ENCODE measurements at places on chromosomes 11 and 22. TPM values are rescaled to one million over a fixed set of nuclear protein-coding genes. Genes with fewer than 3 reads are reported as not detected.

The KLHDC7B gene
- total RNA-seq, result 0.26 TPM

The TRPM5 gene
- not detected for total RNA-seq

DNA sequence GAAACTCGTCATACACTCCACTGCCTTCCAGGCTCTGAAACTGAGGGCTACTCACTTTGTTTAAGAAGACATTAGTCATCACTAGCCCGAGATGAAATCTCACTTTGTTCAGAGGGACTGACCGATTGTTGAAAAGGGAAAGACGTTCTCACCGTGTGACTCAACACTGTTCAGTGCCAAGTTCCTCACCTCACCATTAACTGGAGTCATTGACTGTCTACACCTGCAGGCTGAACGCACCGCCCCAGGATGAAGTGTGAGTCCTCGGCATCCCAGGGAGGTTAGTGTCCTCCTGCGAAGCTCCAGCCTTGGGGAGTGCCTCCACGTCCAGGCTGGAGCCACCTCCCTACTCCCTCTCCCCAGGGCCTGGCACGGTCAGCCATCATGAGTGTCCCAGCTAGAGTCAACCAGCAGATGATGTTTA lies 30.4 kb downstream of the FADD start:
- DNase-seq, result peak; percentile 100

GRCh38 chr11:65439331-65440181 lies 17.0 kb downstream of the NEAT1 start:
- DNase-seq, result peak; percentile 33

DNA sequence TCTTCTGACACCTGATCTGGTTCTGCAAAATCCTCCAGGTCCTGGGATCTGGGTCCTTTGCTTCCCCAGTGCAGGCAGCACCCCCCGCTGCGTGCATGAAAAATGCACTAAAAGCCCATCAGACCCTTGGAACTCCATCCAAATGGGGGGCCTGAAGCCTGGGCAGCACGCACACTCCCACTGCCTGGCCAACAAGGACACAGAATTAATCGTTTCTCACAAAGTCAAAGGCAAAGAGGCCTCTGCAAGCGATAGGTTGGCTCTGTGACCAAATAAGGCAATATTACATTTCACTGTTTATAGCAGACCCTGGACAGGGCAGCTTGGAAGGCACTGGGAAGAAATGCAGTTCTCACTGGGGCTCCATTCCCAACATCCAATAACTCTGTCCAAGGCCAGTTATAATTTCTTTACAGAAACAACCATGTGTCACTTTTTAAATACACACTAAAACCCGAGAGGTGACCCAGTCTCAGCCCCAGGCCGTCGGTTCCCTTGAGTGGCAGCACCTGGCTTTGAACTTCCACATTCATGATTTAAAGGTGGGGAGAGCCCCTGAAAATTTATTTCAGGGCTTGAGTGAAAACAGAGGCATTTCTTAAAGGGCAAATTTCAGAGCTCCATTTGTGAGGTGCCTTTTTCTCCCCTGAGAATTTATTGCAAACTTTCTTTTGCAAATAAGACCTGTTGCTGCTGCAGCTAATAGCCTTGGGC lies 114.4 kb upstream of the ANO1 start:
- DNase-seq, result no peak

The PCF11 gene
- total RNA-seq, result 41.0 TPM

- no peak for DNase-seq
Measured at GRCh38 chr11:9250139-9250582, 15.0 kb downstream of the DENND5A start.

DNA sequence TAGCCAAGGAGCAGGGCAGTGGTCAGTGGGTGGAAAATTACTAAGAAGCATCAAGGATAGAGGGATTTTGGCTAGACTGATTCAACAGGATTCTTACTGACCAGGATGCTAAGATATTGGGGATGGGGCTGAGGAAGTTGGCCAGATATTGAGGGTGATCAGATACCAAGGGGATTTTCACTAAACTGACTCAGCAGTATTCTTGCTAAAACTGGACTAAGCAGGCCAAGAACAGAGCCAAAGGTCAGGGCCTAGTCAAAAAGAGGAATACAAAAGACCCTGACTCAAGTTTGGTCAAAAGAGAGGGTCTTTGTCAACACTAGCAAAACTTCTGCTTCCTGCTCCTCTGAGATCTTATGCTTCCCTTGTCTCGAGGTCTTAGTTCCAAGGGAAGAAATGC lies 38.6 kb upstream of the DEUP1 start:
- DNase-seq, result no peak

The UPK3A gene
- total RNA-seq, result not detected

DNA sequence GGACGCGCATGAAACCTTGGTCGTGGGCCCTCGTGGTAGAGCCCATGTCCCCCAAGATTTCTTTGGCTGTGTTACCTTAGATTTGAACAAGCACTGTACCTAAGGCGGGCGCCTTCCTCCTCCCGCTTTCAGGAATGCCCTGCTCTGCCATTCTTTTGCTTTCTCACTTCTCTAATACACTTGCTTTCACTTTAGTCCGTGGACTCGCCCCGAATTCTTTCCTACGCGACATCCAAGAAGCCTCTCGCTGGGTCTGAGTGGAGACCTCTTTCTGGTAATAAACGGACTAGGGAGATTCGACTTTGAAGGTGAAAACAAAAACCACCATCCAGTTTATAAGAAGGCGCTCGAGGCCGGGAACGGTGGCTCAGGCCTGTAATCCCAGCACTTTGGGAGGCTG lies 1.2 kb upstream of the NUP50 start:
- DNase-seq, result no peak

The TECTA gene
- under 0.01 TPM for total RNA-seq

DNA sequence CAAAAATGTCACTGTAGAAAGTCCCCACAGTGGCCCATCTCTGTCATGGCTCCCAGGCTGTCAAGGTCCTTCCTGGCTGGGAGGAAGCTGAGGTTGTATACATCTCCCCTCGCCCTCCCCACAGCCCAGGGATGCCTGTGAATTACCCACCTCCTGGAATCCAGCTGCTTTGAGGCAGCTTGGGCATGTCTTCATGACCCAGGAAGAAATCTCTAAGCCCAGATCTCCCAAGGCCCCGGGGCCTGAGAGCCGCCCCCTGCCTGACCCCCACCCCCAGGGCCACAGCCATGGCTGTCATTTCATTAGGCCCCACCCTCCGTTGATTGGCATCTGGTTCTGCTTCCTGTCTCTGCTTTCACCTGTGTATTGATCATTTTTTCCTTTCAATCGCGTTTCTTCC lies 207.5 kb downstream of the TBC1D22A start:
- DNase-seq, result no peak

DNA sequence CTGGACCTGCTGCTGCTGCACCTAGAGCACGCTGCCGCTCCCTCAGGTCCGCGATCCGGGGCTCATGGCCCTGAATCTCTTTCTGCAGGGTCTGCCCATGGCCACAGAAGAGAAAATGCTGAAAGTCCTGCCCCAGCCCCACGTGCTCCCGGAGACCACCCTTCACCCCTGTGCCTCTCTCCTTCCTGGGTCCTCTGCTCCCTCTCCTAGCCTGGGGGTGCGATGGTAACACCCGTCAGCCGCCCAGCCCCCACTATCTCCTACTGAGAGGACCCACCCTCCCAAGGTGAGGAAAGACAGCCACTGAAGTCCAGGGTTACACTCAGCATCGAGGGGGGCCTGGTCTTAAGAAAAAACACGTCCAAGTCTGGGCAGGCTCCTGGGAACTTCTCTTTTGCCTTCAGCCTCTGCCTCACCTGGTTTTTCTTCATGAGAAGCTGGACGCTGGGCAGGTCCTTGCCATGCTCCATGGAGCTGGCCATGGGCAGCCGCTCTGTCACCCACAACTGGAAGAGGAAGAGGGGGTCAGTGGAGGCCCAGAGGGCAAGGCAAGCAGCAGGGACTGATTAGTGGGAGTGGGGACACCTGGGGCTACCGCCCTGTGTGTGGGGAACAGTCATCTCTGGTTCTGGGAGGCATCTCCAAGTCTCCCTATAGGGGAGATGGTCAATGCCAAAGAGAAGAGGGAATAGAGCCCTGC lies 15.8 kb upstream of the RBM4B start:
- DNase-seq, result no peak

The TMEM86A gene
- 0.53 TPM for total RNA-seq

DNA sequence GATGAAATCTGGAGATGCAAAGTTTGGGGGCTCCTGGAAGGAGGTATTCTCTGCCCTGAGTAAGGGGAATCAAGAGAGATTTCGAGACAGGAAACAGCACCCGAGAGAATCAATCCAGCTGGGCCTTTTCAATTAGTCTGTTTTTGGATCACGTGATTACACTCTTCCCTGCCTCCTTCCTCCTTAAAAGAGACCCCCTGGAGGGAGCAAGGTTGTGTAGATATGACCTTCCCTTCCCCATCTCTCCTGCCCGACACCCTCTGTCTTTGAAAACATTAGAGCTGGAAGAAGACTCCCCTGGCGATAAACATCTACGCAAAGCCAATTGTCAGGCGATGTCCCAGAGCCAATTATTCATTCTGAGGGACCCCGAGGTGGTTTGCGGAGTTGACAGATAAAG lies 407.9 kb downstream of the MIAT start:
- DNase-seq, result no peak

DNA sequence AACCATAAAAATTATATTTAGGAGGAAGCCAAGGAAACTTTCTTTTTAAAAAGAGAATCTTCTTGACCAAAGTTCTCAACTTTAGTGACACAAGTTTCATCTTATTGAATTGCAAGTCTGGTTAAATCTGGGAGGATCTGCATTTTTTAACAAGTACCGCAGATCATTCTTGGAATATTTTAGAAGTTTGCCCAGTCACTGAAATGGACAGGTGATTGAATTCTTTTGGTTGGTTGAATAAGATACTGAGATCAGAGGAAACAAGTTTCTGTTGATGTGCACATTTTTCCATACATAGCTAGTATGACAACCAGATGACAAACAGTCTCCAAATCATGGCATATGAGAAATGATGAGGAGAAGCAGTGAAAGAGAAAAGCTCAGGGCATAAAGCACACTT lies 50.2 kb downstream of the SLN start:
- DNase-seq, result no peak

GRCh38 chr11:12222055-12222792 lies 111.8 kb downstream of the MICAL2 start:
- no peak for DNase-seq

- no peak for DNase-seq
Measured at GRCh38 chr22:29265929-29266328, 1.9 kb downstream of the RHBDD3 start.

GRCh38 chr11:60950933-60951605 lies 907 bp downstream of the SLC15A3 start:
- DNase-seq, result no peak

- DNase-seq, result no peak
Measured at GRCh38 chr11:45470794-45471167, 184.6 kb upstream of the SYT13 start.

The MRGPRE gene
- total RNA-seq, result not detected

DNA sequence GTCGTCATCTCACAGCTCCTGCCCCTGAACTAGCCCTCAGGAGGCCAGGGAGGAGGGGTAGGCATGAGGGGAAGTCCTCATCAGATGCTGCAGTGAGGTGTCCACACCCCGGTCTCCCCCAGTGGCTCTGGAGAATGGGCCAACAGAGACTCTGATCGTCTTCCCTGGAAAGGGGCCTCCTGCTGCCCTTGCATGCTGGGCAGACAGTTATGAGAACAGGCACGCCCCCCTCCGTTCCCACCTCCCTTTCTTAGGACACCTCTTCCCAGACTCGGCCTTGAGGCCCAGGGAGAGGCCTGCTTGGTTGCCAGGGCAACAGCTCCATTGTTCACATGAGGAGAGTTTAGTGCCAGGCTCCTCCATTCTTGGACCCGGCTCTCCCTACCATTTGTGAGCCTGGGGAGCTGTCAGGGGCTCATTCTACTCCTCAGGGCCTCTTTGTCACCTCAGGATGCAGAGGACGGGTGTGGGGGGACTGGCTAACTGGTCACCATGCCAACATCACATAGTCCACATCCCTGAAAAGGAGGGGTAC lies 157.7 kb downstream of the TTC17 start:
- no peak for DNase-seq

DNA sequence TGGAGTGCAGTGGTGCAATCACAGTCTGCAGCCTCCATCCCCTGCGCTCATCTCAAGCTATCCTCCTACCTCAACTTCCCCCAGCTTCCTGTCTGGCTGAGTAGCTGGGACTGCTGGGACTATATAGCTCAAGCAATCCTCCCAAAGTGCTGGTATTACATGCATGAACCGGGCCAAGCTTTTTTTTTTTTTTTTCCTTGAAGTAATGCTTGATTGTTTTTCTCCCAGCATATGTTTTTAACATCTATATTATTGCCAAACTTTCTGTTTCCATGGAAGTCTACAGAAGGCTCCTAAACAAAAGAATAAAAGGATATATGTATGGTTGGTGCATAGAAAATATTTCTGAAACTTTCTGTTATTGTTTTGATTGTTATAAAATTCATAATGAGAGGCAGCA lies 853.6 kb downstream of the KCNA4 start:
- DNase-seq, result no peak

GRCh38 chr11:2432171-2432621 lies 12.1 kb downstream of the TRPM5 start:
- no peak for DNase-seq

The CCDC87 gene
- total RNA-seq, result under 0.01 TPM

DNA sequence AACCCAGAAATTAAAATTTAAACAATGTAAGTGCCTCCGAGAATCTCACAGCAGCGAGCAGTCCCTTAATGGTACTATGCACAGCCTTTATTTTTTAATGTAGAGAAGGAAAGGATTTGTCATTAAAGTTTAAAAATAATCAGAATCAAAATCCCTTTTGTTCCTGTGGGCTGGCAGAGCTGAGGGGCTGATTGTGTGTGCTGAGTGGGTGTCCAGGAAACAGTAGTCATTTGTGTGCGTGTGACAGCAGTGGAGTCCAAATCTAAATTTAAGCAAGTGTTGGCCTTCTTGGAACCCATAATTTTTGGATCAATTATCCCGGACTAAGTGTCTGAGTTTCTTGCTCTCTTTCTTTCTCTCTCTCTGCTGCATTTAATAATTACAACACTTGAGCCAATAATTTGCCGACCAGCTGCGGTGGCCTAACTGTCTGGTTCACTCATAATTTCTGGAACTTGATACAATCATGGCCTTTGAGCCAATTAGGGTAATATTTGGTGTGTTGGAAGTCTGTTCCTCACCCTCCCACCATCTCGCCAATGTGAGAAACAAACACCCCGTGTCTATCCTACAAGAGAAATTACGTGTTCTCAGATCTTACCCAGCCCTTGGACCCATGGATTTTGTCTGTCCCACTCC lies 528.0 kb downstream of the SOX6 start:
- DNase-seq, result no peak

The OR52H1 gene
- not detected for total RNA-seq

DNA sequence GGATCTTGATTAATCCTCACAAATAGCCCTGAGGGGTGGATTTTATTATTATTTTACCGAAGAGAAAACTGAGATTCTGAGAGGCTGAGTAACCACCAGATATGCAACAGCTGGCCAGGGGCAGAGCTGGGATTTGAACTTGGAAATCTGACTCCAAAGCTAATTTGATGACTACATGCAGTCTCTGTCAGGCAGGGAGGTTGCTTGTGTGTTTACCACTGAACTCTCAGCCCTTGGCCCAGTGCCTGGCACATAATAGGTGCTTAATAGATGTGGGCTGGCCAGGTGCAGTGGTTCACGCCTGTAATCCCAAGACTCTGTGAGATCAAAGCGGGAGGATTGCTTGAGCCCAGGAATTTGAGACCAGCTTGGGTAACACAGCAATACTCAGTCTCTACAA lies 121.7 kb upstream of the CRYBB3 start:
- DNase-seq, result no peak

- DNase-seq, result peak; percentile 97
Measured at GRCh38 chr11:95487391-95487790, 256.4 kb upstream of the SESN3 start.

- no peak for DNase-seq
Measured at GRCh38 chr11:119309953-119310681, 6.8 kb downstream of the MCAM start.

The B3GAT1 gene
- not detected for total RNA-seq

Data from bronchial epithelial cell (primary cell).